ENCODE measurements at places on chromosomes 12 and 14.

DNA sequence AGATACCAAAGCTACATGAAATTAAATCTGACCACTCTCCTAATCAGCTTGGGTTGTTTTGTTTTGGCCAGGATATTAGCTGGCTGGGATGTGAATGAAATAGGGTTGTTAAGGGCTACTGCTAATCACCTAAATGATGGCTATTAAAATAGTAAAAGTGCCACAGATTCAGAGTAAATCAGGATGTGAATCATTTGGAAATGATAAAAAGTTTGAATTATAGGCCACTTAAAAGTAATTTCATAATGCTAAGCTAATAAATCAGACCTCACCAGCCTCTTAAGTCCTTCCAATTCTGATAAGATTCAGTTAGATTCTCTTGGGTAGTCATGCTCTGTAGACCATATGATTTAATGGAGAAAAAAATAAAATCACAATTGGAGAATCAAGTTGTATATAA lies 12.0 kb downstream of the HELB start:
- DNase-seq: no peak

- DNase-seq: no peak
Measured at GRCh38 chr14:81256289-81256960, 35.7 kb upstream of the GTF2A1 start.

DNA sequence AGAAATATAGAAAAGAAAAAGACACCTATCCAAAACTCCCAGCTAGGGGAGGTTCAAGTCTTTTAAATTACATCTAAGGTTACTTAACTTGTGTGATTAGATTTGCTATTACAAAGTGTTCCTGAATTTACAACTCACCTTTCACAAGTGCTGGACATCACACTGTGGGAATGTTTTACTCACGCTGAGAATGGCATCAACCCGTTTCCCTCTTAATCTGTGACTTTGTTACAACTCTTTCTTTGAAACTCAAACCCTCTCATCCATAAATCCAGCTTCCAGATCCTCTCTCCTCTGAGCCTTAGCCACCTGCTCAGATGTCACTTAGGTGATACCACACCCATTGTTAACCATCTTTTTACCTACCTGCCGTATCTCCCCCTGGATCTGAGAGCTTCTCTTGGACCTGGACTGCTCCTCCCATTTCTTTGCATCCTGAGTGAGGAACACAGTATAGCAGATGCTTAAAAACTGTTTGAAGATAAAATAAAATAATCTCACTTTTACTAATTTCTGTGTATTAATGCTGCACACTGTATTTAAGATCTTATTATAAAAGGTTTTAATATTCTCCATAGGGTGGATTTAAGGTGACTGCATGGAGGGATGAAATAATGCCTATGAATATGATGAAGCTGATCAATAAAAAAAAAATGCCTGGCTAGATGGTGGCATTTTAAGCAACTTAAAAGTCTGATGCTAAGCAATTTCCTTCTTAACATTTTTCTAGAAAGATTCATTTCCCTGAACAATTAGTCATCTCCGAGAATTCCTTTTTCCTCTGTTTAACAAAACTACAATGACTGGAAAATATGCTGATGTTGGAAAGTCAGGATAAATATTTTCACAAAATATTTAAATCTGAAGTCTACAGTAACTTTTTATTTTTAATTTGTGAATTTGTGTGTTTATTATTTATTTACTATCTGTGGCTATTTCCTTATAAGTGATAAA lies 39.1 kb upstream of the NAP1L1 start:
- no peak for DNase-seq

DNA sequence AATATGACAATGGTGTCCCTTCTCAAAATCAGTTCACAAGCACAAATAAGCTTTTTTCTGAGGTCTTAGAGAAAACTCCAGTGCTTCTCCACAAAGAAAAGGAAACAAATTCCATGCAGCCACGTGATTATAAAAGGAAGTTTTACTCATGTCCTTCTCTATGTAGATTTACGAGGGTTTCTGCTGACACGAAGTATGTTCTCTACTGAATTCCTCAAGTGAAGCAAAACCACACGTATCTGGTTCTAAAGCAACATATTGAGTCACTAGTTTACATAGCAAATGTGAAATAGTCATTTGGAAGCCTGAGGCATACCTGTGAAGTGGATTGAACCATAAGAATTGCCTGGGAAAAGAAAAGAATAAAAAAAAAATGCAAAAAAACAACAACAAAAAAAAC lies 31.9 kb downstream of the BMP4 start:
- no peak for DNase-seq

DNA sequence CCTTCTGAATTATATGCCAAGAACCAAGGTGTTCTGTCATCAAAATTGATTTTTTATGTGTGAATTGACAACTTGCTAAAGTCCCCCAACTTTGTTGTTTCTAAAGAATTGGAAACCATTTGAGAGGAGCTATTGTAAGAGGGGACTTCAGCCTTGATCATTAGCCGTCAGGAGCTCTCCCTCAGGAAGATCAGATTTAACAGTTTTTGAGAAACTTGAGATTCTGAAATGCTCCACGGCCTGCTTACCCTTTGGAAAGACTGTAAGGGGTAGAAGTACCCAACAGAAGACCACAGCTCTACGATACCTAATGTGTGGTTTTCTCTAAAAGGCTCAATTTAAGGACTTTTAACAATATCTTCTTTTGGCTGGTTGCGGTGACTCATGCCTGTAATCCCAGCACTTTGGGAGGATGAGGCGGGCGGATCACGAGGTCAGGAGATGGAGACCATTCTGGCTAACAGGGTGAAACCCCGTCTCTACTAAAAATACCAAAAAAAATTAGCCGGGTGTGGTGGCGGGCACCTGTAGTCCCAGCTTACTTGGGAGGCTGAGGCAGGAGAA lies 51.1 kb downstream of the BAZ2A start:
- no peak for DNase-seq

GRCh38 chr14:54738009-54738408 lies 164.6 kb downstream of the GCH1 start:
- no peak for DNase-seq

- no peak for DNase-seq
Measured at GRCh38 chr12:57213763-57214397, 2.7 kb upstream of the NXPH4 start.

DNA sequence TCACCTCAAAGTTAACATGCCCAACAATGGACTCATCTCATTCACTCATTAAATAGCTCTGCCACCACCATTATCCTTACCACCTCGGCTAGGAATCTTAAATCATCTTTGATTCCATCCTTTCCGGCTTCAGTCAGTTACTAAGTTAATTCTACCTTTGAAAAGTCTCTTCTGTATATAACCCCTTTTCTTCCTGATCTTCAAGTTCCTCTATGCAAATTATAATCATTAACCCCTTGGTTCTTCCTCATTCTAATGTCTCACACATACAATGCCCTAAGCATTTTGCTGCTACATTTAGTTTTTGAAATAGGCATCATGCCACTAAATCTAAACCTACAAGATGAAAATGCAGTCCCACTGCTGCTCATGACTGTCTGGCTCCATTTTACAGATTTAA lies 51.6 kb downstream of the ATP2B1 start:
- no peak for DNase-seq

GRCh38 chr14:82655770-82656169 lies 1122.1 kb upstream of the SEL1L start:
- DNase-seq: no peak
